Colonic mucosa (tissue), 4 donors: ENCODE measurements at places on chromosomes 12 and 14. TPM values are rescaled to one million over a fixed set of nuclear protein-coding genes. Genes with fewer than 3 reads are reported as not detected.

DNA sequence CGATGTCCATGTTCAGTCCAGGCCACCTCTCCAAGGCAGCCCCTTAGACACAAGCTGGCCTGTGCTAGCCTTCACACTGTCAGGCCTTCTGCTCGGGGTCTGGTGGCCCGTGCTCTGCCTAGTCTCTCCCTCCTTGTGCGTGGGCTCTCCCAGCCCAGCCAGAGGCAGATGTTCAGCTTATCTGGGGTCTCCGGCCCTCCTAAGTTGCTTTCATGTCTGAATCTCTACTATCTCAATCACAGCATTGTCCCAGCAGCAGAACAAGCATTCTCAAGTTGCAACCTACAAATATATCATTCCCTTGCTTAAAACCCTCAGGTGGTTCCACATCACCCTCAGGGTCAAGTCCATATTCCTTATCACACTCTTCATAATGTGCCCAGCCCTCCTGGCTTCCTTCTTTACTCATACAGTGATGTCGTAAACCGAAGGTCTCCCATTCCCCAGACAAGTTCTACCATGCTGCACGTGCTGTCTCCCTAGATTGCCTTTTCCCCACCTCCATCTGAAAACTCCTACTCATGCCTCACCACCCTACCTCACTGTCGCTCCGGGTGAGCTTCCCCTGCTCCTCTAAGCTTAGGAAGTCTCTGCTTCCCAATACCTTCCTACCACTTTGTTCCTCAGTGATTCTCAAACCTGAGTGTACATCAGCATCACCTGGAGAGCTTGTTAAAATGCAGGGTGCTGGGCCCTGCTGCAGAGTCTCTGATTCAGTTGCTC lies 1.5 kb downstream of the KRT73 start:
- no peak for DNase-seq

DNA sequence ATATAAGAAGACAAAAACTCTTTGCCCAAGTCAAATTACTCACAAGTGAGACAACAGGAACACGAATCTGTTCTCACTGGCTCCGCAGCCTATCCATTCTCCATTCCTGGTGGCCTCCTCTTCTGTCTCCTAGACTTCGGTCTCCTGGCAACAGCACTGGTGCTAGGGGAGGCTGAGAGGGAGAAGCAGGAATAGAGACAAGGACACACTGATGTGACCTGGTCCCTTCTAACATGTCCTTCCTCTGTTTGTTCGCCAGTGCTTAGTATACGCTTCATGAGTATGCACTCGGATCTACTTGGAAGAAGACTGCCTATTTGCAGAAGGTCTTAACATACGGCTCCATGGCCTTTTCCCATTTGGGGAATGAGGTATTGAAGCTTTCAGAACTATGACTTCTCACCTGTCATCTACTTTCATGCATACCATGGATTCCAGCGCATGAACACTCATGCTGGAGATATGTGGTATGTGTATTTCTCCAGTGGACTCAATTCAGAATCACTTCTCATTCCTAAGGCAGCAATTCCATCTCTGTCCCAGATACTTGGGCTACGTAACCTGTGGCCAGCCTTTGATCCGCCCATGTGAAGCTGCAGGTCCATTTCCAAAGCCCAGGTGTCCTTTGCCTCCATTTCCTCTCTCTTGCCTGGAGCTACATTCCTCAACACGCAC lies 33.9 kb downstream of the BHLHE41 start:
- no peak for DNase-seq

DNA sequence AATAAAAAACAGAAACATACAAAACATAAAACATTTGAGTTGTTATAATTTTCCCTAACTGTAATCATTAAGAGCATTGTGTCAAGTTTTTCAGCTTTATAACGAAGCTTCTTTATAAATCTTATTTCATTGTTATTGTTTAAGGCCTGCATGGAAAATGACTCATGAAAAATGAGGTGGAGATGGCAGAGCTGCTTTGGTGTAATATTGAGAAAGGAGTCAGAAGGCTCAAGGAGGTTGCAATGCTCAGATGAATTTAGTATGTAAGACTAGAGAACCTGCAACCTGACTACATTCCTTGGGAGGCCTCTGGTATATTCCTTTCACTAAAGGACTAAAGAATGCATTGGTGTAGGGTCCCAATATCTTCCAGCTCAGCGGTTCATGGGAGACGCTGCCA lies 61.5 kb downstream of the TMEM30B start:
- DNase-seq = no peak

- no peak for DNase-seq
Measured at GRCh38 chr12:23063206-23063605, 438.2 kb downstream of the ETNK1 start.

DNA sequence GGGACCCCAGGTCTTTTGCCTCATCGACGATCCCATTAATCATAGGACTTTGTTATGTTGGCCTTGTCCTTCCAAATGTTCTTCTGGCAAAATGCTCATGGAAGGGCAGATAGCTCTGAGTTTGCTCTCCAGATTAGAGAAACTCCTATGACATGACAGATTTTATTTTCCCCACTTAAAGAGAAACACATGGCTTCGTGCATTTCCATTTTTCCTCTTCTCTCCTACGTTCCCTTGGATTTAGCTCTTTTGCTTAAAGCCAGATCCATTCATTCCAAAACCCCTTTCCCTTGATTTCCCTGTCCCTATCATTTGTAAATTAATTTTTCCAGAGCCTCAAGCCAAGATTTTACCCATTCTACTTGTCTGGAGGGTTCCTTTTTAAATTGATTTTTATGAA lies 2.9 kb downstream of the PRIMA1 start:
- DNase-seq = no peak

DNA sequence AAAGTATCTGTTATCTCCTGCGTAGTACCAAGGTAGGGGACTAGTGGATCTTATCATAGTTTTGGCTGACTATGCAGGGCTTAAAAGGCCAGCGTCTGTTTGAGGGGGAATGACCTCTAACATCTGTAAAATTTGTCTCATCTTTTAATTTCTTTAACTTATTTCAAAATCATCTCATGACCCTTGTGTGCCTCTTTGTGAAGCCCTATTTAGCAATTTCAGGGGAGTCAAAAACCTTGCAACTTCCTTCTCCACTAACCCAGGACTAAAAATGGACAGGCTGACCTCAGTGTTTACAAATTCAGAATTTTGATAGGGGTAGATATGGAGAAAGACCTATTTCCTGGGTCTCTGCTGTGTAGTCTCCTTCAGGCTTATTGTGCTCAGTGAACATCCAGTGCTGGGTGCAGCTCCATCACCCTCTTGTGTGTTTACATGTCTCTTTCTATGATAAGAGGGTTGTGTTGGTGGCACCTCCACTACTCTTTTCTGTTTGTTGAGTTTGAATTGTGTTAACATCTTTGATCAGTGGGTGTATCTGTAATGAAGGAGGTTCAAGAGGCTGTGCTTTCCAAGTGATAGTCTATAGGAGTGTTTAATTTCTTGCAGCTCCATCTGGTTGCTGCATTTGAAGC lies 14.3 kb downstream of the NECAP1 start:
- DNase-seq = no peak

- no peak for DNase-seq
Measured at GRCh38 chr12:61111218-61111617, 1149.0 kb upstream of the USP15 start.

GRCh38 chr14:69260190-69260860 lies 367 bp downstream of the GALNT16 start:
- DNase-seq = no peak

DNA sequence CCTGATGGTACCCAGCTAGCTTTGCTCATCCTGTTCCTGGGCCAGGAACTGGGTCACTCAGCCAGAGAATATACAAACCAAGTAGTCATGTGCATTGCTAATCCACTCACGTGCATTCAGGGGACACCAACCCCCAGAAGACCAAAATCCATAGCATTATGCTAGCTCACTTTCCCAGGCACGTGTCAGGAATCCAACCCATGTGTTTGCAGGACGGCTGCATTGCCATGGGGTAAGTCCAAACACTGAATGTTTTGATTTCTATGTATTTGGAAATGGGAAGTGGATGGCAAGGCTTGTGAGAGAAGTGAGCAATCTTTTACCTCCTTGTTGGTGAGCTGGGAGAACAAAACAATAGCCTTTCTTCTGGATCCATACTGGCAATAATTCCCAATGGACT lies 87.1 kb upstream of the FOXN3 start:
- no peak for DNase-seq

- no peak for DNase-seq
Measured at GRCh38 chr14:60317609-60318008, 68.6 kb downstream of the PPM1A start.

DNA sequence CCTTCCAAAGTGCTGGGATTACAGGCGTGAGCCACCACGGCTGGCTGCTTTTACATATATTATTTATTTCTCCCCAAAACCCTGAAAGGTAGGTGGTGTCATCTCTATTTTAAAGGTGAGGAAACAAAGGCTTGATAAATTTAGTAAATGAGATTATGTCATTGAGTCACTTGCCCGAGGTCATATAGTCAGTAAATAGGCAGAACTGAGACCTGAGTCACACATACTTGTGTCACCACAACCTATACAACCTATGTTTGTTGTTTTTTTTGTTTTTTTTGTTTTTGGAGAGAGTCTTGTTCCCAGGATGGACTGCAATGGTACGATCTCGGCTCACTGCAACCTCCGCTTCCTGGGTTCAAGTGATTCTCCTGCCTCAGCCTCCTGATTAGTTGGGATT lies 12.8 kb downstream of the TSFM start:
- DNase-seq = no peak

GRCh38 chr12:102478405-102479098 lies 1.8 kb downstream of the IGF1 start:
- DNase-seq = no peak

DNA sequence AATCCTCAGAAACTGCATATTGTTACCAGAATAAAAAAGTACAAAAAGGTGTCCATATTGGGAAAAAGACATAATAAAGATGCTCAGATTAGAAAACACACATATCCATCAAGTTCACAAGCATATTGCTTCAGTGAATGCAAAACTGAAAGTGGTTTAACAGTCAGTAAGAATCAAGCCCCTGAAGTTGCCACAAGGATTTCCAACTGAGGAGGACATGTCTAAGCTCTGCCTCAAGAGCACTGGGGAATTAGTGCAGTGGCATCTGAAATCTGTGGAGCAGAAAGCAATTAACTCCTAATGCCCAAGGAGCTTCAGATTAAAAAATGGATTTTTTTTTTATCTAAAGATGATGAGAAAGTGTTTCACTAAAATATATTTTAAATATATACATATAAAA lies 113.2 kb downstream of the DENND5B start:
- no peak for DNase-seq

DNA sequence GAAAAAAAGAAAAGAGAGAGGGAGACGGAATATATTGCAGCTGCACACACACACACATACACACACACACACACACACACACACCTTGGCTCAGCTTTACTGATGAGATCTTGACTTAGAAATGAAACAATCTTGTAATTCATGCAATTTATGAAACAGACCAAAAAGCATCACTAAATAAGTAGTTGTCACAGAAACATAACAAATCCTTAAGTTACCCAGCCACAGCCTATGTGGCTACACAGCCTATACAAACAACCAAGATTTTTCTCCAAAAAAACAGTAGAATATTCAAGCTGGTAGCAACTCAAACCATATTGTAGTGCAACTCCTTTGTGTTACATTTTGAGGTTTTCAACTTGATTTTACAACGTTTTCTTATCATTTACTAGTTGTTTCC lies 37.9 kb upstream of the GNG2 start:
- DNase-seq = no peak

- no peak for DNase-seq
Measured at GRCh38 chr12:67788118-67788517, 139.6 kb downstream of the DYRK2 start.

DNA sequence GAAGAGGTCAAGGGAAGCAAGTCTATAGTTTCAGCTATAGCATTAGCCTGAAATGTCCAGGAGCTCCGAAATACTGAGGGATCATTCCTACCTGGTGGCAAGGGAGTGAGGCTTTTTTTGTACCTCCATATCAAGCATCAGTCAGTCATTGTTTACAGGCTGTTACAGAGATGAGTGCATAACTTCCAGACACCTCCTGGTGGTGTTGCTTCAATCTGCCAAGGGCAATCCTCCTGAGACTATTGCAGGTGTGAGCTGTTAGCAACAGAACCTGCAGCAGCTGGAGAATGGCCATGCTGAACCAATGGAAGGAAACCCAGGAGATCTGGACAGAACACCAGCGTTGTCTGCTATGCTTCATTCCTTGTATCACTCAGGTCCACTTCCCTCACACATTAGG lies 80.0 kb upstream of the SLC8A3 start:
- no peak for DNase-seq

DNA sequence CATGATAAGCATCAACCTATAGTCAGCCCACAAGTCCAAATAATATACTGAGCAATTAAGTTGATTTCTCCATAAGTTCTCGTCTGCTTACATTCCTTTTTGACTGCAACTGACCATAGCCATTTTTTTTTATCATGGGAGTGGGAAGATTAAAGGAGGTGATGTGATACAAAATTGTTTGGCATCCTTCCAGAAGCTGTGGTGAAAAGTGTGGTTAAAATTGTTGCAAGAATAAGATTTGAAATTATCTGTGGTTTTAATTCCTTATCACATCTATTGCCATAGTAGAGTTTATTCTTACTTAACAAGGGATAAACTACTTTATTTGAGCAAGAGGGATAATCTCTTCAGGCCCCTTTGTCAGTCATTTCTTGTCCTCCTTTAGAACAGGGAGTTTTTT lies 50.7 kb downstream of the LIN52 start:
- DNase-seq = no peak

DNA sequence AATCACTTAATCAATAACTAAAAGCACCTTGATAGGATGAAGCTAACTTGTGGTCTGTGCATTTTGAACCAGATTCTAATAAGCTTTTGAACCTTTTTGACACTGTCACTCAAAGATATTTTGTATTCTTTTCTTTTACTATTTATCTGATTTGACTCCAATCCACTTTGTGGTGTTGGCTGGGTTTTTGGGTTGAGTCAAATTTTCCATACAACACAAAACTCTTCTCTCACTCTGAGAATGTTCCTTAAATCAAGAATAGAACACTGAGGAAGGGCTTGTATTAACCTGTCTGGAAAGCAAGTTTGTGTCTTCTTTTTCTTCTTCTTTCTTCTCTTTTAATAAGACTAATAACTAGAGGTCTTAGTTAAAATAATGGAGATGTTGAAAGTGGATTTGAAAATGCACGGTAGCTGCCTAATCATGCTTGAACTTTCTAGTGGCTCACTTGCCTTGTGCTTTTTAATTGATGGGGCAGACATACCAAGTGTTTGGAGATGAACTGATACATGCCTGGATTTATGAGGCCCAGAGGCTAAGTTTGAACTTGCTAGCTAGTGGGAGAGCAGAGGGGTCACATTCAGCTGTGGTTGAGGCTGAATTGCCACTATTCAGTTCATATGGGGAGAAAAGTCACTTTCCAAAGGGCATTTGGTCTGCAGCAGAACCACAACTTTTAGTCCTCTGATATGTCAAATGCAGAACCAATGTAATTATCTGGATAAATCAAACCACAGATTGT lies 93.5 kb upstream of the PTHLH start:
- no peak for DNase-seq

DNA sequence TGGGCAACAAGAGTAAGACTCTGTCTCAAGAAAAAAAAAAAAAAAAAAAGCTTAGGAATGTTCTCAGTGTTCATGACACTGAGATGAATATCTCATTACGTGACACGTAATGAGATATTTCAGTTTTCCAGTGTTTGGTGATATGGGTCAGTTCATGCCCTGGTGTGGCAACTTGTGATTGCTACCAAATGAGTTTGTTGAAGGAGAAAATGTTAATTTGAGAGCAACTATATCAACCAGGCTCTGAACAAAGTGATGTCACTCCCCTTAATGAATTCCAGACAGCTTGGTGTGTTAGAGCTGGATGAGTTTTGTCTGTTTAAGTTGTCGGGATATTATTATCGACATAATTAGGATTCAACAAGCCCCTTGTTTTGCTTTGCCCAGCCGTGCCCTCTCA lies 211.7 kb downstream of the DPF3 start:
- DNase-seq = no peak

RNASE2 gene
- total RNA-seq = 1.1 TPM

MMP17 gene
- 1.9 TPM for total RNA-seq

PPP4R4 gene
- total RNA-seq = 0.27 TPM

TAS2R13 gene
- 1.0 TPM for total RNA-seq
